ENCODE measurements at places on chromosomes 13 and 19.

DNA sequence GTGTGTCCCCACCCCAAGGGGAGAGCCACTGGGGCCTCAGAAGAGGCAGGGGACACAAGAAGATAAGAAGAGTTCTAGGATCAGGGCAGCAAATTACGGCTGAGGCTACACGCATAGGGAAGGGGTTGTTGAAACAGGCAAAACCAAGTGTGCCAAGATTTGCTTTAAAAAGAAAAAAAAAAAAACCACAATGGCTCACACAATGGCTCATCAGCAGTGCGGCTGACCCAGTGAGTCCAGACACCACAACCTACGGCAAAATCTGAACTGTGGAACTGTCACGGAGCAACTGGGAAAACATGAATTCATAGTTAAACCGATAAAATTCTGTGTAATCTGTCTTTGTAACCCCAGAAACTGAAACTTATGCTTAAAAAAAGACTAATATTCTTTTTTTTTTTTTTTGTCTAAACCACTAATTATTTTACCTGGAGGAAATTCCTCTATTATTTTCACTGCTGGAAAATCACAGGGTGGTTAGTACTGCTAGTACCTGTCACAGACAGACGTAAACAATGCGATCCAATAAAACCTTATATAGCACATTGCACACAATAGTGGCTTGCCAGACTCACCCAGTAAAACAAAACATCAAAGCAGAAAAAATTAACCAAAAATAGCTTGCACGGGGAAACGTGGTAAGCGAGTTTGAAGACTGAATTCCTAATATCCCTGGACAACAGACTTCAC is 325.4 kb upstream of the TSHZ3 start:
- no peak for DNase-seq

GRCh38 chr19:55486043-55486970 is 1.3 kb downstream of the NAT14 start:
- DNase-seq, result no peak

- DNase-seq, result no peak
These were observed 7.7 kb upstream of the POU4F1 start for GRCh38 chr13:78611040-78611439.

DNA sequence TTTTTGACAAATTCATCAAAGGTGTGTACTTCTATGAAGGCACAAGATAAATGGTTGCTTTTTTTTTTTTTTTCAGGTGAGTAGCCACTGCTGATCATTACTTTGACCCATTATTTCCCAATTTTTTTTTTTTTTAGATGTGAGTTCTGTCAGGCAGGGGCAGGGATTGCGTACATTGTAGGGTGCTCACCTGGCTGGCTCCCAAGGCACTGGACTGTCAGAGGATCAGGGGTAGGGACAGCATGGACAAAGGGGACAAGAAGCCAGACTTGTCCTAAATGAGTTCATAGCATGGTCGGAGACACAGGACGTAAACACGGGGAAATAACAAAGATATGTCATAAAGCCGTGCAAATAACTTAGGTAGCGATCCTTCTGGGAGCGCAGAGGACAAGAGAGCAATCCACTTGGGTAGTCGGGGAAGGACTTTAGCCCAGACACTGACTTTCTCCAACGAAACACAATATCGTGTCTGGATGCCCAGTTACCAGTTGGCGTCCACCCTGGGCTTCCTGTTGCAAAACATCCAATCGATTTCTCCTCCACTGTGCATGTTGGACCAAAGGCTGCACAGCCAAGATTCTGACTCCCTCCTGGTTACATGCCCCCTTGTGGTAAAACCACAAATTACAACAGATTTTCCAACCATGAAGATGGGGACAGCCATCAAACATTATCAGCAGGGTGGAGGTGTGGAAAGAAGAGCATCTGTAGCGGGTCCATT is 27.5 kb upstream of the KATNAL1 start:
- peak; percentile 36 for DNase-seq

DNA sequence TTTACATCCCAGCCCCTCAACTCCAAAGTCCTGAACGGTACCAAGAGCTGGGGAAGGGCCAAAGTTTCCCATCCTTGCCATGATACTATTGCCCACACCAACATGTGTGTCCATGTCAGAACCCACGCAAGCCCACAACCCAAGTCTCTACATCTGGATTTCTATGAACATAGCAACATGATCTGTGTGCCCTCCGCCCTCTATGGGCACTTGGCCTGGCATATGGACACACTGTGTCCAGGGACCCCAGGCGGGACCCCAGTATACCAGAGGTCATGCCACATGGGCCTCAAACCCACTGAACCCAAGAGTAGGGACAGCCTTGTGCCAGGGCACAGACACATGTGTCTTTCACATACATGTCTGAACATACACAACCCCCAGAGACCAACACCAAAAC is 2.0 kb downstream of the LRFN1 start:
- DNase-seq, result no peak

DNA sequence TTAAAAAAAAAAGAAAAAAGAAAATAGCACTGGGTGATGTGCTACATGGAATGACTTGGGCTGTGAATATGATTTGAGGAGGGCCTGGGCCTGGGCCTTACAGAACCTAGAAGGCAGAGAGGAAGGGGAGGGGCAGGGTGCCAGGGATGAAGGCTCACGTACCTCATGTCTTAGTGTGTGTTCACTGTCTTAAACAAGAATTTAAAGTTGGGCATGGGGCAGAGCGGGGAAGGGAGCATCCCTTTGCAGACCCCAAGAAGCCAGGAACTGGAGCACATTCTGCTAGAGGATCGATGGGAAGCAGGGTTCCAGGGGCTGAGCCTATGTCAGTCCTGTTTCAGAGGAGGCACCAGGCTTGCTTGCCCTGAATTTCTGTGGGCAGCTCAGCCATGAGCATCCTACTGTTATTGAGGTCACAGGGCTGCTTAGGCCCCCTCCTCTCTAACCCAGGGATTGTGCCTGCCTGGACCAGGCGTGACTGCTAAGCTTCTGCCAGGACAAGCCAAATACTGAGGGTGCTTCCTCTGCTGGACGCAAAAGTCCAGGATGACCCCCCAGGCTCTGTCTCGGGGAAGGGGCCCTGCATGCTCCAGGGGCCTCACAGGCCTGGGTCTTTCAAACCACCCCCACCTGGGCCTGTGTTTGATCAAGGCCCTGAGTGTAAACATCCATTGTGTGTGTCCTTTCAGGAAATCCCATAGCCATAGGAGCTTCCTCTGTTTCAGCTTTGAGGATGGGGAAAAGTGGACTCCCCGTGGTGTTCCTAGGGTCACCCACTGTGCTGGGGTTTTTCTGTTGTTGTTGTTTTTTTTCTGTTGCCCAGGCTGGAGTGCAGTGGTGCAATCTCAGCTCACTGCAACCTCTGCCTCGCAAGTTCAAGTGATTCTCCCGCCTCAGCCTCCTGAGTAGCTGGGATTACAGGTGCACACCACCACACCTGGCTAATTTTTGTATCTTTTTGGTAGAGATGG is 4.8 kb downstream of the LSR start:
- DNase-seq, result peak; percentile 62

- peak; percentile 81 for DNase-seq
These were observed at the start of gene ZFP28 for GRCh38 chr19:56538761-56539263. Gene ZFP28, plus strand, starts transcription at chr19:56538948. Its CDS starts 71 bp downstream, at chr19:56539019.

- DNase-seq, result no peak
These were observed 643.6 kb downstream of the PCDH9 start for GRCh38 chr13:66586489-66586888.

Measured in NCI-H345 (cell line).